Stimulated activated CD8-positive, alpha-beta memory T cell treated with anti-CD3 and anti-CD28 coated beads, Interleukin-15, amount 100 ng/mL, for 4 hours (primary cell): ENCODE measurements at places on chromosomes 2 and 18.

DNA sequence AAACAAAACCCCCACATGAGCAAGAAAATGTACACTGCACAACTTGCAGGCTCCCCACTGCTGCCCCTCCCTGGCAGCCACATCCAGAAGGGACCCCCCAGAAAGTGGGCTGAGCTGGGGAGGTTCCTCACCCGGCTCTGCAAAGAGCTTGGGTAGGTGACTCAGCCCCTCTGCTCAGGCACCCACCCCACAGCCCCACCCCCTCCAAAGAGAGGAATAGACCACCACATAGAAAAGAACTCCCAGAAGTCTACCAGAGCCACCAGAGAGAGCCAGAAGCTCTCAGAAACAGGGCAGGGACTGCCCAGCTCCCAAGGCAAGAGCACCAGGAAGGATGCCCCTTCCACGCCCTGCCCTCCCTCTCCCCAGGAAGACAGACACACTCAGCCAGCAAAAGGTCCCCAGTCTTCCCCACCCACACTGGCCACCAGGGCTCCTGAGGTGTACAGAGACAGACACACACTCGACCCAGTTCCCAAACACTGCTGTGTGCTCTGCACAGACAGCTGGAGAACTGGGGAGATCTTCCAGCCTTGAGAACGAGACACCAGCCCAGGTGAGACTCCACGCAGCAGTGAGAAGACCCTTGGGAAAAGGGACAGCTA lies 28.2 kb downstream of the BIN1 start:
- DNase-seq, result no peak

DNA sequence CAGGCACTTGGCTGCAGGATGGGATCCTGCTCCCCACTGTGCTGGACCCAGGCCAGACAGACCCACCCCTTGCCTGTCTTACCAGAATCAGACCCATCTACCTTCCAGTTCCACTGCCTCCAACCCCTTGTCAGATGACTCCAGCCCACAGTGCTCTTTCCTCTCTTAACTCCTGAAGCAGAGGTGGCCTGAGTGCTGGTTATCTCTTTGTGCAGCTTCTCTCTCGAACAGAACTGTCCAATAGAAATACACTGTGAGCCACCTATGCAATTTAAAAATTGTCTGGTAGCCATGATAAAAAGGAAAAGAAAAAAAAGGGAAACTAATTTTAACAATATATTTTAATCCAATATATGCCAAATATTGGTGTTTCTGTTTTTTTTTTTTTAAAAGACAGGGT lies 160.2 kb upstream of the SMAD2 start:
- no peak for DNase-seq

GRCh38 chr2:30756051-30756719 lies 51.1 kb downstream of the CAPN13 start:
- no peak for DNase-seq

DNA sequence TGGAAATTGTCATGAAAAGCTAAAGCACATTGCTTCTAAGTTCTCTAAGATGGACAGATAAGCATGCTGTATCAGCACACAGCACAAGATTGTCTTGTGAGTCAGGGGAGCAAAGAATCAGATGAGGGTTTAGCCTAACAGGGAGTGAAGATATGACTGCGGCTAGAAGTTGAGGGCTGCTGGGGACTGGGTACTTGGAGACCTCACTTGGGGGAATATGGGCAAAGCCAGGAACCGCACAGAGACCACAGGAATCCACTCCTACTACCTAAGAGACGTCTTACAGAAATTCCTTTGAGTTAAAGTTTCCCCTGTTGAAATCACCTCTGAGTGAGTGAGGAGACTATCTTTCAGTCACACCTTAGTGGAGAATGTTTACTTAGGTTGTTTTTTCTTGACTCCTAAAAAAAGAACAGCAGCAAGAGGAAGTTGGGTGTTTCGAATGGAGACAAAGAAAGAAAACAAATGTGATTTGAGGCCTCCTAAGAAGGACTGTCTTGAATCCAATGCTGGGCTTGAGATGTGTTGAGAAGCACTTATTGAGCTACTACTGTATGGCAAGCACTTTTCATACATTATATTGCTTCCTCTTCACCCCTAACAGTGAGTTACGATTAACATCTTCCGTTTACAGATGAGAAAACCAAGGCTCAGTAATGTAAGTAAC lies 100.7 kb downstream of the ANKRD44 start:
- no peak for DNase-seq

GRCh38 chr18:34357944-34358580 lies 133.3 kb upstream of the NOL4 start:
- DNase-seq, result no peak

GRCh38 chr18:210733-211132 lies 52.4 kb downstream of the USP14 start:
- no peak for DNase-seq
